ENCODE measurements at places on chromosomes 1 and 21.

DNA sequence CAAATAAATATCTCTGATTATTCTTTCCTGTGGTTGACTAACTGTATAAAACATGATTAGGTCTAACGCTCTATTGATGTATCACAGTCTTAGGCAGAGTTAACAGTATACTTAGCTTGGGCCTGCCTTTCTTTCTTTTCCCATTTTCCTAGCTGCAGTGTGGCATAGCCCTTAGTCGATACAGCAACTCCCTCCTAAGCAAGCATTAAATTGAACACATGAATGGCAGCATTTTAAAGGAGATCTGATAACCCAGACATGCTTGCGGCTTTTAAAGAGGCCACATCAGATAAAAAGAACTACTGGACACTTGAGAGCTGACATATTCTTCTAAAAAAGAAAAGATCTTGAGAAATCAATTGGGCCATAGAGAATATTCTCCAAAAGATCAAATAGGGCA, 312.0 kb upstream of the TMPRSS15 start:
- no peak for DNase-seq

DNA sequence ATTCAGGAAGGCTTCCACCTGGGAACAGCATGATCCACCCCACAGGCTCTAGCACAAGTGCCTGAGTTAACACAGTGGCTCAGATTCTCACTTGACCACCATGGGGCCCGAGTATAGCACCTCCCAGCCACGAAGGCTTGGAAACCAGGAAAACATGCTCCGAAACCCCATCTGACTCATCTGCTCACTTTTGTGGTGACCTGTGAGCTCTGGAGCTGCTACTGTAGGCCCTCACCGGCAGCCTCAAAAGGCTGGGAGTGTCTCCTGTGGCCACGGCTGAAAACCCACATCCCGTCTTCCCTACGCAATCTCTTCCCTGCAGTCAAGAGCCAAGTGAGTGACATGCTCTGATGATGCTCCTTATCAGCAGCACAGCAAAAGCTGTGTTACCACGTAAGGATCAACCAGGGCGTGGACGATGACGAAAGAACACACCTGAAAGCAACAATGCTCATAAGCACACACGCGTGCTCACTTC, 81.4 kb downstream of the TGFBR3 start:
- DNase-seq: no peak

- DNase-seq: peak; percentile 19
Observed at GRCh38 chr1:24644100-24644384, 940 bp downstream of the SRRM1 start.

GRCh38 chr1:23774174-23774880, 3.9 kb upstream of the PITHD1 start:
- DNase-seq: no peak

DNA sequence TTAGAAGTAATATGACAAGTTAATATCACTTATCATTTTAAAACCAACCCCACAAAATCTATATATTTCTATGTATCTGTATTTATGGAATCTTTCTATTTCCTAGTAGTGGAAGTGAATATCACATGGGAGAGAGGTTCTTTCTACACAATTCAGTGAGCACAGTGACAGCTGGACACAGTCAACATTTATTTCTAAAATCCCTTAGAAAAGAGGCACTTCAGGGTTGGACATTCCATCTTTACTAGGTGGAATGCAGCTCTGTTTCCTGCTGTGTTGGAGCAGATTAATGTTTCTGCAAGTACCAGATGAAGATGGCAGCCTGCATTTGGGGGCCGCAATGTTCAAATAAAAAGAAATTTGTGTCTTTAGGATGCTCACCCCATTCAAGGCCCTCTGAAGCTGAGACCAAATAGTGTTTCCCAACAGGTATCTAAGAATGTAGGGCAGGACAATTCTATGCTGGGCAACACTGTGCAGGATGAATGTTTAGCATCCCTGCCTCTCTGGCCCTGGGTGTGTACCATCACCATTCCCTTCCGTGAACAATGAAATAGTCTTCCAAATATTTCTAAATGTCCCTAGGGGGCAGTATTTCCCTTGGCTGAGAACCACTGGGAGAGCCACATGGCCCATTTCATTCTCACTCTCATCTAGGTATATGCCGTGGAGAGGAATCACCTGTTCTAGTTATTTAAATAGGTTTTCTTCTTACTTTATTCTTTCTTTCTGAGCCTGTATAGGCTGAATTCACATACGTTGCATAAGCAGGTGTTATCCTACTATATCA, 394.8 kb downstream of the PRDM2 start:
- DNase-seq: peak; percentile 76

All from NCI-H146 (cell line).